ENCODE measurements at places on chromosomes 16 and 17.

GRCh38 chr16:13110124-13110796 is 208.9 kb downstream of the SHISA9 start:
- H3K27me3 ChIP-seq: no peaks in the 10 kb centered on the region
- no peaks in the 10 kb centered on the region for H3K4me1 ChIP-seq
- no peak overlapping the region for H3K27ac ChIP-seq
- no peak overlapping the region for H3K4me3 ChIP-seq

- no peaks in the 10 kb centered on the region for H3K27me3 ChIP-seq
- no peak overlapping the region for H3K4me3 ChIP-seq
- DNase-seq: no peak
- no peaks in the 10 kb centered on the region for H3K4me1 ChIP-seq
- no peaks in the 10 kb centered on the region for H3K36me3 ChIP-seq
- no peak overlapping the region for H3K27ac ChIP-seq
Measured at GRCh38 chr17:10574324-10574723, 24.9 kb upstream of the MYH2 start.

DNA sequence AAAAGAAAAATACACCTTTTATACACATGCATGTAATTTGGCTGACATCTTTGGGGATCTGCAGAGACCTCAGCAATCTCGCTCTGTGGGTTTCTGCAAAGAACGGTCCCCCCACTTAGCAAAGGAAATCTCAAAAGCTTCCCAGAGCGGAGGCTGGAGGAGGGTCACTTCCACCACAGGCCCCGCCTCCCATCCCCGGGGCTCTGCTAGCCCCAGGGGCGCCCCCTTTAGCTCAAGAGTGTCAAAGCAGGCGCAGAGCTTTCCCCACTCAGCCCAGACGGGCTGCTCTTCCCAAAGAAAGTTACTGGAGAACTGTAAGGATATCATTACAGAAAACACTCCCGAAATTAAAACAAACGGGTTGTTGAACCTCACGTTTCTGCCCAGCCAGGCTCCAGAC is 11.4 kb downstream of the SLC13A5 start:
- H3K27me3 ChIP-seq: peaks cover 43% of the 10 kb centered on the region
- no peak overlapping the region for H3K27ac ChIP-seq
- no peak overlapping the region for H3K4me3 ChIP-seq
- DNase-seq: peak; percentile 54
- H3K36me3 ChIP-seq: no peaks in the 10 kb centered on the region

DNA sequence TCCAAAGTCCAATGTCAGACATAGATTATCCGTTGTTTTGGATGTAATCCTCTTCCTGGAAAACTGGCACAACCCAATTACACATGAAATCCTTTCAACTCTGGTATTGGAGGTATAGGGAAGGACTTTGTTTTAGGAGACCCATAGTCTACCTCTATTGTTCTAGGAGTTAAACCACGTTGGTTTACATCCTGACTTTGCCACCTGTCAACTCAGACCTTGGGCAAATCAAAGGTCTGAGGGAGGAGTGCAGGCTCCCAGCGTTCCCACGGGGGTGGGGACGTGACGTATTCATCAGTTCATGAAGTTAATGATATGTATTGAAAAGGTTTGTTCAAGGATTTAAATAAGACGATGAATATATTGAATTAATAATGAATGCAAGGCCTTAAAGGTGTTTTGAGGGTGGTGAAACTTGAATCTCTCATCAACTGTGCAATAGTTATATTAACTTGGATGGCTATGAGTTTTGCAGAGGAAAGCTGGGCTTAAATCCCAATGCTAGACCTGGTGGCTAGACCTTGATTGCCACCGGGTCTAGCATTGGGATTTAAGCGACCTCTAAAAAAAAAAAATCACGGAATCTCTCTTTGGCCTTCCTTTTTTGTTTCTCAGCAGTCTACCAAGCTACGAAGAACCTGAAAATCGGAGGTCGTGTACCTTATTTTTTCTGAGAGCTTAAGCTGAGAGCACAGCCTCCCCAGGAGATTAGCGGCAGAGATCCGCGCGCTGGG is 744 bp upstream of the NF1 start:
- DNase-seq: no peak
- H3K4me3 ChIP-seq: peak overlapping the region; percentile 86

DNA sequence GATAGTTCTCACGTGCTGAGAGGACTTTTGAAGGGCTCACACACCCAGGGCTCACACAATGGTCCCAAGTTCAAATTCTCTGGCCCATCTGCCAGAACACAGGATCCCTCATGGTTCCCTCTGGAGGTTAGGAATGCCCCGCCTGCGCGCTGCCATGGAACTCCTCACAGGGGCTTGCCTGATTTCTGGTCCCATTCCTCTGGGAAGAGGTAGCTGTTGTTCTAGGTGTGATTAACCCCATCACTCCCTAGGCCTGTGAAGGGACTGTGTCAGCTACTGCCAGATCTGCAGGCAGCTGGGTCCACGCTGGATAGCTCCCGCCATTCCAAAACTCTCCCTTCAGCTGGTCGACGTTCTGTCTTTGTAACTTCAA is 2.3 kb upstream of the ARMC5 start:
- peak overlapping the region; percentile 19 for H3K27ac ChIP-seq
- no peak for DNase-seq

DNA sequence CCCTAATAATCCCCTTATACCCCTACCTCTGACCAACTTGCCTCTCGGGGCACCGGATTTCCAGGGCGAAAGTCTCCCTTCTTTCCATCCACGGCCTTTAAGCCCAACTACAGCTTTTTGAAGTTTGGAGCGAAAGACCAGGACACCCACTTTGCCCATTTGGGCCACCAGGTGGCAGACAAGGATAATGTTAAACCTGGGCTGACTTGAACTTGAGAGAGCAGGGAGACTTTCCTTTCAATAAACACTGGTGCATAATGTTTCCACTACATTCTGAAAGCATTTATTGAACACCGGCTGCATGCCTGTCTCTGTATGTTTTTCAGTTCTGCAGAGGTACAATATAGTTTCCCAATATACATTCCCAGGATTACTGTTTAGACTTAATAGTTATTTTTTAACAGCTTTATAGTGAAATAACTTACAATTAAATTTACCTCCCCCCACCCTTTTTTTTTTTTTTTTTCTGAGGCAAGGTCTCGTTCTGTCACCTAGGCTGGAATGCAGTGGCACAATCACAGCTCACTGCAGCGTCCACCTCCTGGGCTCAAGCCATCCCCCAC is 6.9 kb upstream of the CES3 start:
- H3K27me3 ChIP-seq: peaks cover 61% of the 10 kb centered on the region
- H3K27ac ChIP-seq: no peak overlapping the region
- H3K4me3 ChIP-seq: no peak overlapping the region
- H3K4me1 ChIP-seq: peaks cover 21% of the 10 kb centered on the region
- DNase-seq: peak; percentile 88

DNA sequence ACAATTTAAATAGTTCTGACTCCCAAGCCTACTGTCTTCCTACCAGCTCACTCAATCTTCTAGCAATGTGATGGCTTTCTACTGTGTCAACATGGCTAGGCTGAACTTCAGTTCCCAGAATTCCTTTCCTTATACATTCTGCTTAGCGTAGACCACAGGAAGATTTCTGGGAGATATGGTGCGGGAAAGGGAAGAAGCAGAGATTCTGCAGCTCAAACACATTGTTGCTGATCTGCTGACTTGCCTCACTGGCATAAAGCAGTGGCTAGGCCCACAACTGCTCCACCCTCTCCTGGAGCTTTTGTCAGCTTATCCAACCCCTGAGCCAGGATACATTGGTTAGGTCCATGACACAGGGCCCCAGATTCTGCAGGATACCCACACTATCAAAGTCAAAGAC is 58.8 kb downstream of the GAS7 start:
- H3K36me3 ChIP-seq: no peaks in the 10 kb centered on the region
- no peak overlapping the region for H3K4me3 ChIP-seq
- H3K4me1 ChIP-seq: peaks cover 8% of the 10 kb centered on the region
- no peak for DNase-seq

GRCh38 chr16:27311448-27311830 is 2.3 kb upstream of the IL4R start:
- no peak for DNase-seq
- H3K27me3 ChIP-seq: peaks cover 33% of the 10 kb centered on the region
- H3K36me3 ChIP-seq: peaks cover 26% of the 10 kb centered on the region
- no peak overlapping the region for H3K27ac ChIP-seq
- peaks cover 17% of the 10 kb centered on the region for H3K4me1 ChIP-seq

- peaks cover 11% of the 10 kb centered on the region for H3K4me1 ChIP-seq
- H3K36me3 ChIP-seq: no peaks in the 10 kb centered on the region
- no peaks in the 10 kb centered on the region for H3K27me3 ChIP-seq
- no peak for DNase-seq
Measured at GRCh38 chr17:9432934-9433421, 142.6 kb downstream of the STX8 start.

GRCh38 chr17:74008196-74008595 is 195.3 kb upstream of the RPL38 start:
- no peak overlapping the region for H3K4me3 ChIP-seq
- peaks cover 34% of the 10 kb centered on the region for H3K4me1 ChIP-seq
- H3K27me3 ChIP-seq: peaks cover 58% of the 10 kb centered on the region
- no peaks in the 10 kb centered on the region for H3K36me3 ChIP-seq
- peak; percentile 58 for DNase-seq
- no peak overlapping the region for H3K27ac ChIP-seq

DNA sequence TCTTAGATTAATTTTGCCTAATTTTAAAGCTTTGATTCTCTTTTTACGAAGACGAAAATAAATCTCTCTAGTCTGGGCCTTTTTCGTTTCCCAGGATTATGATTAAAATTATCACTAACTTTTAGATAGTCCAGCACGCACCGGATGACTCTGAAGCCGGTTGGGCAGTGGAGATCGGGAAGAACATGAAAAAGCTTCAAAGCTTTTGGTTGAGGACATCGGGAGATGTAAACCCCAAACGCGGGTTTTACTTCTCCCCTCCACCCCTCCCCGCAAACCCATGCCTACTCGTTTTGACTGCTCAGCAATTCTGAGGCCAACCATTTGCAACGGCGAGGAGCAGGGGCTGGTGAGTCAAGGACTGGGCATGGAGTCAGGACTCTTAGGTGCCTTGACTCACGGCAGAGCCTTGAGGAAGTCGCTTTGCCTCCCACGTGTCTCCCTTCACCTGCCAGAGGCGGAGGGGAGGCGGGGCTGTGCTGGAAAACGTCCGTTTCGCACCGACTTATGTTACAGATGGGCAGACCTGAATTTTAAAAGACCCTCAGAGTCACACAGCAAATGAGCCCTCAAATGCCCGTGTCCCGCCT is 989 bp upstream of the DUSP14 start:
- peak overlapping the region; percentile 88 for H3K4me3 ChIP-seq
- H3K4me1 ChIP-seq: peaks cover 30% of the 10 kb centered on the region
- H3K27me3 ChIP-seq: peaks cover 5% of the 10 kb centered on the region
- peaks cover 3% of the 10 kb centered on the region for H3K36me3 ChIP-seq
- DNase-seq: peak; percentile 65

GRCh38 chr17:3544365-3544764 is 13.2 kb downstream of the TRPV3 start:
- H3K27me3 ChIP-seq: peaks cover 22% of the 10 kb centered on the region
- DNase-seq: no peak
- no peak overlapping the region for H3K27ac ChIP-seq
- no peak overlapping the region for H3K4me3 ChIP-seq
- H3K36me3 ChIP-seq: no peaks in the 10 kb centered on the region
- H3K4me1 ChIP-seq: peaks cover 3% of the 10 kb centered on the region

DNA sequence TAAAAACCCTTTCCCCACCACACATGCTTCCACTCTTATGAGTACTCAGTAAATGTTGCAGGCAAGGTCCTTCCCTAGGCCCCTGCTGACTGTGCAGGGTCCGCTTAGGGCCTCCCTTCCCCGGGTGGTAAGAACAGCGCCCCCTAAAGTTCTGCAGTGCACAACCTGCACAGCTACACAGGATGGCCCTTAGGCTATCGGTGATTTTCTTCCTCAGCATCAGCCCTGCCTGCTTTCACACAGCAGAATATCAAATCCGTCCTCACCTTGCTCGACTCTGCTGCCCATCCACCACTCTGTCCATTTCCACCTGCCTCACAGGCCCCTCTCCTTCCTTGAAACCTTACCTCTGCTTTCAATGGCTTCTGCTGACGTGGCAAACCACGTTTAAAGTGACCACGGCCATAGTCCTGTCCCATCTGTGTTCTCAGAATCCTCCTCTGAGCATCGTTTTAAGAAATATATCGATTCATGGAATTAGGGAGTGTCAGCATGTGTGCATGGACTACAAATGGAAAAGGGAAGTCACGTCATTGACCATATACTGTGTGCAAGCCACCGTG is 51.4 kb upstream of the TMEM132E start:
- no peak overlapping the region for H3K27ac ChIP-seq
- H3K4me3 ChIP-seq: no peak overlapping the region

- H3K36me3 ChIP-seq: no peaks in the 10 kb centered on the region
- no peaks in the 10 kb centered on the region for H3K27me3 ChIP-seq
- no peak overlapping the region for H3K27ac ChIP-seq
- no peaks in the 10 kb centered on the region for H3K4me1 ChIP-seq
- DNase-seq: no peak
Measured at GRCh38 chr16:55214974-55215494, 109.0 kb upstream of the IRX6 start.

DNA sequence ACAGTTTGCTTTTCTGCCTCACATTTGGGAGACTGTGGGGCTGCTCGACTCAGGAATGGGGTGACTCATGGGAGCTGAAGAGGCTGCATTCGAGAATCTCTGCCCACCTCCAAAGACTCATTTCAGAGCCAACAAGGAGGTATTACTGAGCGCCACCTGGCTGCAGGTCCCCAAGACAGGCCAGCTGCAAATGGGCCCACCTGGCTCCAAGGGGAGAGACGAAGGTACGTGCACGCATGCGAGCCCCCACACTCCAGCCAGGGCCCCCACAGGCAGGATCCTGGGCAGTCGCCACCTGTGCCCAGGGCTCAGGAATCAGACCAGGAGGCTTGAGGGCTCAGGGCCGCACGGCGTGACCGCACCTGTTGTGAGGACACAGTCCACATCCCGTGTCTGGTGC is 6.0 kb downstream of the HAGHL start:
- peaks cover 12% of the 10 kb centered on the region for H3K36me3 ChIP-seq
- no peak overlapping the region for H3K27ac ChIP-seq
- no peaks in the 10 kb centered on the region for H3K27me3 ChIP-seq

DNA sequence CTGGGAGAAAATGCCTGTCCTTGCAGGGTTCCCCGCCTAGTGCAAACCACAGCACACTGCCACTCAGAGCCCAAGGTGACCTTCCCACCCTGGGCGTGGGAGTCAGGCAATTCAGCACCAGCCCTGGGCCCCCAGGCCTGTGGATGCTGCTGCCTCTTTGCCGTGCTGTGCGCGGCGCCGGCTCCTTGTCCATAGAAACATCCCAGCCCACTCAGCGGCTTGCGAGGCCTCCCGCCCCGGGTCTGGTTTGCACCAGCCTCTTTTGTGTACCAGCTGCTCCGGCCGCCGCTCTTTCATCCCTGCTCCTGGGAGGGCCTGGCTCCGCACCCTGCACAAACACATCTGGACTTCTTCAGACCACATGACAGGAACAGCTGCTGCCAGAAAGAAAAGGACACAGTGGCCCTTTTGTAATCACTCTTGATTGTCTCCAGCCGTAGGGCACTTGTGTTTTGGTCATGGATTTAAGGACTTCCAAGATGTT is 75.4 kb upstream of the SDK2 start:
- no peak for DNase-seq
- H3K4me1 ChIP-seq: peaks cover 58% of the 10 kb centered on the region
- no peak overlapping the region for H3K4me3 ChIP-seq
- H3K27ac ChIP-seq: peak overlapping the region; percentile 87
- H3K36me3 ChIP-seq: peaks cover 10% of the 10 kb centered on the region

GRCh38 chr16:89167425-89167941 is 4.1 kb upstream of the CDH15 start:
- H3K27ac ChIP-seq: no peak overlapping the region
- no peaks in the 10 kb centered on the region for H3K36me3 ChIP-seq
- DNase-seq: peak; percentile 88
- peaks cover 52% of the 10 kb centered on the region for H3K27me3 ChIP-seq

All from activated naive CD4-positive, alpha-beta T cell treated with anti-CD3 and anti-CD28 coated beads, Interleukin-2, amount 10 ng/mL, durations not matched to agents 7 days and 5 days (primary cell).